Vagina (tissue), 2 donors: ENCODE measurements at places on chromosomes 6 and 20.

- no peak for DNase-seq
These were observed 580 bp downstream of the VEGFA start for GRCh38 chr6:43770372-43771209.

DNA sequence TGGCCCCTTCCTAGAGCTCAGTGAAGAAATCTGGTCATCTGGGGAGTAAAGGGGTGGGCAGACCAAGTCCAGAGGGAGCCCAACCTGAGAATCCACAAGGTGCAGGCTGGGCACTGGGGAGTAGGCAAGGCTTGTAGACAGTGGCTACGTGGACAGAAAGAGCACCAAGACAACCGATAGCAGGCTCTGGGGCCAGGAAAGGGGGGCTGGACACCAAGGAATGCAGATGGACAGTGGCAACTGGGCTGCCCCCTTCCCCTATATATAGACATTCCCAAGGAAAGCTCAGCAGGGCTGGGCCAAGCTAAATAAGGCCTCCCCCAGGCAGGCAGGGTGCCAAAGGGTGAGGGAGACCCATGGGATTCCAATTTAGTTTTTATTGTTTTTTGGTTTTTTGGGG, 1.5 kb upstream of the TNNC2 start:
- no peak for DNase-seq

- DNase-seq = no peak
These were observed 164.9 kb downstream of the SCML4 start for GRCh38 chr6:107658920-107659865.

DNA sequence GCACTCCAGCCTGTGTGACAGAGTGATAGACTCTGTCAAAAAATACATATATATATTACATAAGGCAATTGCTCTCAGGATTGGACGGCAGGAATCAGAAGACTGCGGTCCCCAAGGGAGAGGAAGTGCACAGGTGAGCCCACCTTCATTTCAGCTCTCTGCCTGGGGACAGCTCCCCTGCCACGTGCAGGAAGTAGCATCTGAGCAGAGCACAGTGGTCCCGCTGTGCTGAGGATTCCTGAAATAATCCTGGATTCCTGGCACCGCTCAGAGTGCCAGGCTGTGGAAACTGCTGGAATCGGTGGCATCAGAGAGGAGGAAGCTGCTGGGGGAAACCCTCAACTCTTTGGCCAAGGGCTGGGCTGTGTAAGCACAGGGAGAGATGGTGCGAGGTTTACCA, 27.7 kb downstream of the NFATC2 start:
- DNase-seq = no peak

GRCh38 chr20:48621376-48622078, 206.3 kb downstream of the PREX1 start:
- no peak for DNase-seq

GRCh38 chr6:116351101-116351500, 19.6 kb upstream of the DSE start:
- DNase-seq = no peak

DNA sequence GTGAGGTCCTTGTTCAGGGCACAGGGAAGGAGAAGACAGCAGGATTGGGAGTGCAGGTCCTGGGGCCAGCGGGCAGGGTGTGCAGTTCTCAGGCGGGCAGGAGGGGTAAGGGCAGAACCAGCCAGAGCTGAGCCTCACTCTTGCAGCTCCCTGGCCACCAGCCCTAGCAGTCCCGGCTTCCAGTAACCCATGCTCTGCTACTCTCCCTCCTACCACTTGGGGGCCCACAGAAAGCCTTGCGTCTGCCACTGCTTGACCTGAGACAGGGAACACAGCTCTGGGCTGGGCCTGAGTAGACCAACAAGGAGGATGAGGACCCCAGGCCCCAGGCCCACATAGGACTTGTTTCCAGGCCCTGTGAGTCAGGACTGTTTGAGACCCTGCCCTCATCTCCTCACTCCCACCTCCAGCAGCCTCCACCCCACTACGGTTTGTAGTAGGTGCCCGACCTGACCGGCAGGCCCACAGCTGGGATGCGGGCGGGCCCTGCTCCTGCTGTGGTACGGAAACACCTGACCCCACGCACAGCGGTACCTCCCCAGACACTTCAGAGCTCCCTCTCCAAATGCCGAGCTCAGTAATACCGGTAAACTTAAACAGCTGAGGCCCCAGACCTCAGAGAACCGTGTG, 39.2 kb downstream of the KCNK5 start:
- no peak for DNase-seq

GRCh38 chr20:49132995-49133478, 55.1 kb downstream of the STAU1 start:
- no peak for DNase-seq

GRCh38 chr20:13294522-13294921, 73.4 kb downstream of the ISM1 start:
- no peak for DNase-seq

- no peak for DNase-seq
These were observed 64.5 kb downstream of the PHACTR2 start for GRCh38 chr6:143742070-143742954.

- no peak for DNase-seq
These were observed 13.2 kb upstream of the SFT2D1 start for GRCh38 chr6:166355552-166355951.

GRCh38 chr6:16766836-16767745, 5.8 kb upstream of the ATXN1 start:
- no peak for DNase-seq

DNA sequence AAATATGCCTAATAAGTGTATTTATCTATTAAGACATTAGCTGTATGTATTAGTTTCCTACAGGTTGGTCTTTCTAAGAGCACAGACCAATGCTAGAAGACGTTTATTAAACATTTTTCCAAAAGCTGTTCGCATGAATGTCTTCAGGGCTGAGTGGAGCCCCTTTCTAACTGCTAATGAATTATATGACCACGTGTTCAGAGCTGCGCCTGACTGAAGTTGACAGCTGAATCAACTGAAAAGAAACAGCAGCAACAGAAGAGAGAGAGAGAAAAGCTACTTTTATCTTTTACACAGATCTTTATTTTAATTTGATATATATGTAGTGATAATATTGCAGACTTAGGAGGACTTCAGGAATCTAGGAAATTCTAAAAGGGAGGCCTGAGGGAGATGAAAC, 75.2 kb upstream of the ARID1B start:
- DNase-seq = no peak

DNA sequence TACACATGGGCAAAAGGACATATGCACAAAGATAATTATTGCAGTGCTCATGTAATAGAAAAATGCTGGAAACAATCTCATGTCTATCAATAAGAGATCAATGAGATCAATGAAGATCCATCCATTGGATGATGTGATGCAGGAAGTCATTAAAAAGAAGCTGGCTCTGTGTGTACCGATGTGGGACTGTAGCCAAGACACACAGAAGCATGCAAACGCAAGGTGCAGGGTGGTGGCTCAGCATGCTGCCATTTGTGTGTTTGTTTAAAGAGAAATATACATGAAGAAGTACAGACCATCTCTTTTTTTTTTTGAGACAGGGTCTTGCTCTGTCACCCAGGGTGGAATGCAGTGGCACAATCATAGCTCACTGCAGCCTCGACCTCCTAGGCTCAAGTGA, 33.1 kb upstream of the KCNB1 start:
- no peak for DNase-seq

GRCh38 chr6:128432394-128432793, 88.0 kb downstream of the PTPRK start:
- DNase-seq = no peak
